ENCODE measurements at places on chromosomes 4 and X.

- no peak for DNase-seq
Measured at GRCh38 chr4:107220976-107221375, 184.9 kb upstream of the DKK2 start.

GRCh38 chrX:139936259-139936658, 3.4 kb upstream of the ATP11C start:
- no peak for DNase-seq

DNA sequence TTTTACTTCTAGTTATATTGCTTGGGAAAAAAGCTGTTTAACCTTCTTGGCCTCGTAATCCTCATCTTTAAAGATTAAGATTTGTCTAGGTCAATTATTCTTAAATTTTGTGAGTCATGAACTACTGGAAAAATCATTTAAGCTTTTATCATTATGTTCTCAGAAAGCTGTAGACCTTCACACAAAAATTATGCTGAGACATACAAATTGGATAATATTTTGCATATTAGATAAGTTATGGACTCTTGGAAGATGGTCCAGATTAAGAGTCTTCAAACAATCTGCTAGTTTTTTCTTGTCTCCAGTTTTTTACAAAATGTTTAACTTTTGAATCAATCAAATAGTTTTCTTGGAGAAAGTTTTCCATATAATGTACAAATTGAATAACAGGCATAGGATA, 108.1 kb upstream of the NEIL3 start:
- no peak for DNase-seq

DNA sequence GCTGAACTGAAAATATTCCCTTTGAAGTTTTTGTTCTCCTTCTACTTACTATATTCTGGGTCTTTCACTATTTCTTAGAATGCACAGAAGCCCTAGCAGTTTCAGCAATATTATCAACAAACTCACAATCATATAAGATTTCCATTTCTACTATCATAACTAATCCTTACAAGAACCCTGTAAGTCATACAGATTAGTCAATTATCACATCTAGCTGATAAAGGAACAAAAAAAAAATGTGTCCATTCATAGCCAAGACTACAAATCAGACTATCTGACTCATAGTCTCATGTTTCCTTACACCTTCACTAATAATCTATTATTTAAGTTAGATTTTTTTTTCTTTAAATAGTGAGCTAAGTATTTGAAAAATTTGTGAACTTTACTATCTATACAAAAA, 72.5 kb downstream of the LRBA start:
- DNase-seq = no peak

- DNase-seq = no peak
Measured at GRCh38 chrX:8345473-8345872, 119.2 kb upstream of the VCX3B start.

GRCh38 chrX:1393871-1394615, 2.1 kb upstream of the SLC25A6 start:
- DNase-seq = peak; percentile 35

- DNase-seq = no peak
Measured at GRCh38 chrX:45710081-45710801, 509.6 kb upstream of the DIPK2B start.

- no peak for DNase-seq
Measured at GRCh38 chr4:190020790-190021717, 6.0 kb downstream of the FRG2 start.

DNA sequence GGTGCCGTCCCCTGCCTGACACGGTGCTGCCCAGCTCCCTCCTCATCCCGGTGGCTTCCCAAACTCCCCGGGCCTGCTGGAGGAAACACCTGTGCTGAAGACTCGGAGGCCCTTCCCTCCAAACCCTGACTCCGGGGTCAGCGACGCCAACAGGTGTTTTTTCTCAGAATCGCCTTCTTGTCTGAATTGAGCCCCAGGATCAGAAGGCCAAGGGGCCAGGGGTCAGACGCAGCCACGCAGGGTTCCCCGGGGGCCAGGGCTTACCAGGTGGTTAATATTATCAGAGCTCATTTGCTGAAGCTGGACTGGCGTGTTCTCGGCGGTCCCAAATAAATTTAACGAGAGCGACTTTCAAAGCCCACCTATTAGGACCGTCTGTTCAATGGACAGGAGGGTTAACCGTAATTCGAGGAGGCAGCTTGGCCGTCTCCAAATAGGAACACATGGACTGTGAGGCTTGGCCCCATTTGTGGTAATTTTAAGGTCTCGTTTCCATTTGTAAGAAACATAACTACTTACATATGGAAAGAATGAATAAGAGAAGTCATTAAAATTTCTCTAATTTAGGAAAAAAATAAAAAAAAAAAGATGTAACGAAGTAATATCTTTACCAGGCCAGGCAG, 239.3 kb downstream of the CRLF2 start:
- no peak for DNase-seq

- no peak for DNase-seq
Measured at GRCh38 chr4:23904639-23905071, 14.8 kb upstream of the PPARGC1A start.

DNA sequence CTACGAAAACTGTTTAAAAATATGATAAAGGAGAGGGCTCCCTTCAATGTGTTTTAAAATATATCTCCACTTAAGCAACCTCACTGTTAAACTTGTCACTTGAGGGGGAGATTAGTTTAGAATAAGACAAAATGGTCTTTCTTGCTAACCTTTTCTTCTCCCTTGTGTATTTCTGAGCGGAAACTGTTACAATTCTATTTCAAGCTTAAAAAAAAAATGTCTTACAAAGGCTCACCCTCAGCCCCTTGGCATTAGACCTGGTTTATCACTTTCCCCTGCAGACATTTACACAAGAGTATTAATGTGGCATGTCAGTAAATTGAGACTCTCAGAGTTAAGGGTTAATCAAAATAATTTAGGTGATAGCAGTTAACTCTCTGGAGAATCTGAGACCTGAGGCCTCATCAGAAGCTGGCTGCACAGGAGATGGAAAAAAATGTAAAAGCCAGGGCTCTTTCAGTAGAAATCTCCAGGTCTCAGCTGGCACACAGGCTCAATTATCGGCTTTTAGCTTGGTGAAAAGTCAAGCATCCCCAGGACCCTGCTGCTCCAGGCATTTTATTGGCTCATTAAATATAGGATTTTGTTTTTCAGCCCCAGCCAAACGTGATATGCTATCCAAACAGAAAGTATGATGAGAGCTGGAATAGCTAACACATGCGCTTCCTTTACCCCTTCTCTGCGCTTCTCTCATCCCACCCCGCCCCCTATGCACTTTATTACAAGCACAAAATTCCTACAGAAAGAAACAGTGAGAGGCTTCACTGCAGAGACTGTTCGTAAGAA, 130.5 kb downstream of the PPA2 start:
- DNase-seq = no peak

DNA sequence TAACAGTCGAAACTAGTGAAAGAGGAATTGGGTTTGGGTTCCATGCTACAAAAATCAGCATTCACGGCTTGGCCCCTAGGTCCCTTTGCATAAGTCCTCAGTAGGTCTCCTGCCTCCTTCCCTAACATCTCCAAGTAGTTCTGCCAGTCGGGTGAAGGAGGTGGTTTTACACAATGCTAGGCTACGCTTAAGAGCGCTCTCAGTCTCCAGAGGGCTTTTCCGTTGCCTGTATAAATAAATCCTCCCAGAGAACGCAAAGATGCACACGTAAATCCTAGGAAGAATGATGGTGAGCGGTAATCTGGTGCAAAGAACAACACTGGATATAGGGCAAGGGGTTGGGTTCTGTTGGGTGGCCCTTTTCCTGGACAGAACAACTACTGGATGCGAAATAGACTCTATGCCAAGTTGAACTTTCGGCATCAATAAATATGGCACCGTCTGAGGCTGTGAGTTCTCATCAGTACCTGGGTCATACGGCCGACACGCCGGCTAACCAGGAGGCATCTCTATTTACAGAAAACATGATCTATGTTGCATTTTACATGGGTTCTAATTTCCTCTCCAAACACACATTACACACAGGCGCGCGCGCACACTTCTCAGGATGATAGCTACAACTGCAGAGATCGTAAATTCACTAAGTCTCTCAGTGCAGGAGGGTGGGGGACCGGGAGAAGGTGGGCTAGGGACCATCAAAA, 1.3 kb downstream of the CAMK2D start:
- peak; percentile 40 for DNase-seq

GRCh38 chr4:80788798-80789197, 241.7 kb upstream of the BMP3 start:
- no peak for DNase-seq

GRCh38 chrX:22950269-22951266, 49.2 kb upstream of the DDX53 start:
- DNase-seq = peak; percentile 63

DNA sequence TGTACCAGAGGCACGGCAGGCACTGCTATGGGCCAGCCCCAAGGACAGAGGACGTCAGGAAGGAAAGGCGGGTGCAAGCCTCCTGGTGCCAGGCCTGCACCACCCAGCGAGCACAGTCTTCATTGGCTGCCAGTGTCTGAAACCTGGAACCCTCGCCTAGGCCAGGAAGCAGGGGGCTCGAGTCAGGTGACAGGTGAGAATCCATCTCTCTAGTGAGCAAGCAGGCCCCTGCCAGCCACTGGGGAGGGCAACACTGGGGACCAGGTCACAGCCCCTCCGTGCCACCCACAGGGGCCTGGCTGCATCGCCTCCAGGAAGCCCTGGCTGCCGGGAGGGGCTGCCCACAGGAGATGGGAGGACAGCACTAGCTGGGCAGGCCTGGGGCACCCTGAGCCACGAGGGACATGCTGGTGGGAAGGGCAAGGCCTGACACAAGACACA, 6.9 kb upstream of the HAUS3 start:
- DNase-seq = no peak

DNA sequence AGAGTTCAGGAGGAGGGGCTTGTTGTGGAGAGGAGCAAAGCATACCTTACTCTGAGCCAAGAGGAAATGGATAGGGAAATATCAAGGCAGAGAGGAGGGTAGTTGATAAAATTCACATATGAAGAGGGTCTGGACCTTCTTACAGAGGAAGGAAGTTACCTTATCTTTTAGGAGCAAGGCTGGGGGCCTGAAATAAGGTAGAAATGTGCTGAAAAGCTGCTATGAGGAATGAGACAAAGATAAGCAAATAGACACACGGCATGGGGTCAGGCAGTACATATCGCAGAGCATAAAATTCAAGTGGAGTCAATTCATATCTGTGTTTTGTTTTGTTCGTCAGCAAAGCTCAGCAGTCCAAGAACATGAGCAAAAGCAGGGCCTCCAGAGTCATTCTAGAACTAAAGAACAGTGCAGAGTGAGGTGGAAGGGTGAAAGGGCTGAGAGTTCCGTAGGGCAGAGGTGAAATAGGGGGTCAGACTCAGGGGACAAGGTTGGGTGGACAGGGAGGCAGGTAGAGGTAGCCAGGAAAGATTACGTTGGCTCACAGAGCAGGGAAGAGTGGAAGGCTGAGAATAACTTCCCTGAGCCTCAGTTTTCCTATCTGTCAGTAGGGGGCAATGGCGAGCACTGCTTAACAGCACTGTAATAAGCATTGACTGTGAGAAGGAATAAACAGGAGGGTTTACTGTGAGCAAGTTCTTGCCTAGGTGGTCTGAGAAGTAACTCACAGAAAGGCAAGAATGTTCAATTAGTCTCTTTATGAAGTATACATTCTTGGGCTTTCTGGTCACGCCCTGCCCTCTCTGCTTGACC, 9.2 kb downstream of the VSIG4 start:
- DNase-seq = no peak

DNA sequence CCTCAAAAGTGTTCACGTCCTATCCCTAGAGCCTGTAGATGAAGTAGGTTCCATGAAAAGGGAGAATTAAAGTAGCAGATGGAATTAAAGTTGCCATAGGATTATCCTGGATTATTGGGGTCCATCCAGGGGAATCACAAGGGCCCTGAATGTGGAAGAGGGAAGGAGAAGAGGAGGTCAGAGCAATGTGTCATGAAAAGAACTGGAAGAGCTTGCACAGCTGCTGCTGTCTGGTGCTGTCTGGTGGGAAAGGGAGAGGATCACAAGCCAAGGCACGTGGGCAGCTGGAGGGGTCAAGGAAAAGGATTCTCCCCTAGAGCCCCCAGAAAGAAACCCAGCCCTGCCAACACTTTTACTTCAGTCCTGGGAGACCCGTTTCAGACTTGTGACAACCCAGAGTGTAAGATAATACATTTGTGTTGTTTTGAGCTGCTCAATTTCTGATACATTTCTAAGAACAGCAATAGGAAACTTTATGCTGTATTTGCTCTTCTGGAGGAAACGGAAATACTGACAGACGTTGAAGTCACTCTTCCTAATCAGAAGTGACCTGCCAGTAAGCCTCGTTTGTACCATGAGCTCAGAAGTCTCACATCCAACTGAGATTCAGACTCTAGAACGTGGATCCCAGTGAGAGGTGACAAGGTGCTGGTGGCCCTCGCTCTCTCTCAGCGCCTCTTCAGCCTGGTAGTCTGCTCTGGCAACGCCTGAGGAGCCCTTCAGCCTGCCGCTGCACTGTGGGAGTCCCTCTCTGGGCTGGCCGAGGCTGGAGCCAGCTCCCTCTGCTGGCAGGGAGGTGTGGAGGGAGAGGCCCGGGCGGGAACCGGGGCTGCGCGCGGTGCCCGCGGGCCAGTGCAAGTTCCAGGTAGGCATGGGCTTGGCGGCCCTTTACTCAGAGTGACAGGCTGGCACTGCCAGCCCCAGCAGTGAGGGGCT, 34.7 kb upstream of the ENPP6 start:
- no peak for DNase-seq

DNA sequence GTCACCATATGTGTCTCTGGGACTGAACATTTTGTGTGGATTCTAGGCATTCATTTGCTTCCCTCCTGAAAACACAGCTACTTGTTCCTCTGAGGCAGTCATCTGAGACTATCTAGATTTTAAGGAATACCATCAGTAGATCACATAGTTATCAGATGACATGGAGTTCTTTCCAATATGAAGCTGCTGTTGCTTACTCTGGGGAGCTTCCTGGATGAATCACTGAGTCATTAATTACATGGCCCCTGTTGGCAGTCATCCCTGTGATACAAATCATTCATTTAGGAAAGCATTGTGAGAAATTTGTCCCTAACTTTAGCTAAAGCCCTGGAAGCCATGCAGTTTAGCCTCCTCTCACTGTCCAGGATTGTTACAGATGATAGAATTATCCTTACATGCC, 98.2 kb upstream of the ARSJ start:
- DNase-seq = no peak

- DNase-seq = no peak
Measured at GRCh38 chr4:123284168-123284567, 112.4 kb upstream of the SPRY1 start.

GRCh38 chrX:151365579-151365978, 31.4 kb upstream of the VMA21 start:
- no peak for DNase-seq

GRCh38 chr4:182629096-182629495, 288.1 kb downstream of the DCTD start:
- DNase-seq = no peak

- DNase-seq = no peak
Measured at GRCh38 chrX:48488034-48488433, 12.0 kb downstream of the FTSJ1 start.

- no peak for DNase-seq
Measured at GRCh38 chrX:55240788-55241340, 20.7 kb downstream of the PAGE5 start.

GRCh38 chrX:74578137-74578536, 36.3 kb downstream of the RLIM start:
- DNase-seq = no peak

GRCh38 chr4:101050088-101050836, 297.1 kb downstream of the PPP3CA start:
- DNase-seq = no peak

Data from ovary (tissue), 10 donors.